ENCODE measurements at places on chromosomes 12 and 14. TPM values are rescaled to one million over a fixed set of nuclear protein-coding genes. Genes with fewer than 3 reads are reported as not detected.

KCNJ8 gene
- total RNA-seq: 21.7 TPM

DNA sequence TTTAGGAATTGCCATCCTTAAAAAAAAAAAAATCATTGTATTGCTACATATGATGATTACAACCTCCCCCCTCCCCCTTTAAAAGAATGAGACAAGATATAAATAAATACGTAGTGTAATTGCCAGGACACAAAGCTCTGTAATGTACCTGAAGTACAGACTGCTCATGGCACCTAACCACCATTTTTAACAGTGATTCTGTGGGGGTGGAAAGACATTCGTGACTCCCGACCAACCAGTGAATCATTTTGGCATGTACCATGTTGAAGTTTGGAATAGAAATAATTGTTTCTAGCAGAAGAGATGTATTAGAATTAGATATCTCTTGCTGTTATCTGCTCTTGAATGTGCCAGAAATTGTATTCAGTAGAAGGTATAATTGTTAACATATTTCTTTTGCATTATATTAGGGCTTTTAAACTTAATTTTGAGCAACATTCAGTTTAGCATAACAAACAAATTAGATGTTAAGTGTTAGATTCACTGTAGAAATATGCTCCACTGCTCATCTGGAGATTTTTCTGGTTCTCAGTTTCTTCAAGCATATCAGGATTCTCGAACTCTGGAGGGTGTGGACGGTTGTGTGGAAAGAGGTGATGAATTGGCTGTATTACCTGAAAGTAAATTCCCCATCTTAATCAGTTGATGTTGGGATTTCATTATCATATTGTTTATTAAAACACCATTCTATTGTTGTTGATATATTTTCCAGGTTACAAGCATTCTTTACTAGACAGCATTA lies 31.1 kb downstream of the FRS2 start:
- DNase-seq: no peak

GPR84 gene
- total RNA-seq: 0.55 TPM

TBX3 gene
- total RNA-seq: 7.7 TPM

DNA sequence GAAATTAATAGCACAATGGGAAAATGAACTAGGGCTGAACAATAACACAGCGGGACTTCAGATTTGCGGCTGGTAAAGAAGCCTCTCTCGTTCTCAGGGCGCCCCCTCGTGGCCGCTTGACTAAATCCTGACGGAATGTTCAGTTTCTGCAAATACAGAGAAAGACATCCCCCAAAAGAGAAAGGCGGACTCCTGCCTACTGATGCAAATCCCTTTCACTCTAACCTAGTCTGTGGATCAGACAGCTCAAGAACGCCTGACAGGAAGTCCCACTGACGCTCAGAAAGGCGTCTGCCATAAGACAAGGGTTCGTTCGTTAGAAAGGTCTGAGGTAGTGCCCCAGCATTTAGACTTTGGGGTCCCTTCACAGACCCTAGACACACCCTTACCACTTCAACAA lies 2.5 kb downstream of the NUAK1 start:
- DNase-seq: peak; percentile 90

DNA sequence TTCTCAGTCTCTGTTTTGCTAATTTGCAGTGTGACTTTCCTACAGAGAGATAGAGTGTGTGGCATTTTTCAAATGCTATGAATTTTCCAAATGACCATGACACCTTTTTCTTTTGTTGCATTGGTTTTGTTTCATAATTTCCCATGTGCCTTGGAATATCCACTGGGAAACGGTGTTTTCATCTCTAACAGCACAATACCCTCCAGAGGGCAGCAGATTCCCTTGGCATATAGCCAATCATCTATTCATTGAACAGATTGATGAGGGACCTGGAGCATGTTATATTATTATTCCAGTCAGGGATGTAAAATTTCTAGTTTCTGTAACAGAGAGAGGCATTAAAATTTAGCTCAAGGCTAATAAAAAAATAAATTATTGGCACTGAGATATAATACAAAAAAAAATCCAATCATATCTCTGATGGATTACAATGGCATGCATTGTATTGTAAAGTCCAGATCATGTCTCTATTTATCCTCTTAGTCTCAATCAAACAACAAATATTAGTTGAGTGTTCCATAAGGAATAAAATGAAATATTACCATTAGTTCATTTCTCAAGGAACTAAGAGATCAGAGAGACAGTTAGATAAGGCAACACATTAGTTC lies 29.6 kb upstream of the NTN4 start:
- no peak for DNase-seq
